ENCODE measurements at places on chromosomes 13 and 19. TPM values are rescaled to one million over a fixed set of nuclear protein-coding genes. Genes with fewer than 3 reads are reported as not detected.

- H3K27me3 ChIP-seq = peaks cover 16% of the 10 kb centered on the region
- no peak overlapping the region for H3K4me3 ChIP-seq
- no peak overlapping the region for H3K27ac ChIP-seq
- H3K36me3 ChIP-seq = no peaks in the 10 kb centered on the region
Measured at GRCh38 chr19:497491-497868, 1.2 kb downstream of the MADCAM1 start.

DNA sequence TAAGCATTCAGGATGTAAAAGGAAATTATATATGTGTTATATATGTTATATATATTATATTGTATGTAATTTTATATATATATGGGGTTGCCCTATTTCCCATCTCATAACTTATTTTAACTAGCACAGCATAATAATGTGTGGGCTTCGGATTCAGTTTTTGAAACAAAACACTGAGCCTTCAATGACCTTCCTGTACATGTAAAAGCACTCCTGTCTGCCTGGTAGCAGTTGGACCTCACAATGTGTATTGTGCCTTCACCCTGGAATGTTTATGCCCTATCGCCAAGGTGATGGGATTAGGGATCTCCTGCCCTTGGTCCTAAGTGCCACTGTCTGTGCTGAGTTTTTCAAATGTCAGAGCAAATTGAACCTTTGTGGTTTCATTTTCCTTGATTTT is 968.8 kb downstream of the TUBA3C start:
- no peak overlapping the region for H3K27ac ChIP-seq
- no peaks in the 10 kb centered on the region for H3K4me1 ChIP-seq
- DNase-seq = no peak
- H3K4me3 ChIP-seq = no peak overlapping the region
- no peaks in the 10 kb centered on the region for H3K27me3 ChIP-seq

- H3K27ac ChIP-seq = no peak overlapping the region
- H3K4me1 ChIP-seq = no peaks in the 10 kb centered on the region
- no peaks in the 10 kb centered on the region for H3K36me3 ChIP-seq
- no peak overlapping the region for H3K4me3 ChIP-seq
Measured at GRCh38 chr13:100470866-100471505, 117.6 kb downstream of the GGACT start.

GRCh38 chr13:24106429-24106828 is 54.1 kb upstream of the SPATA13 start:
- H3K27ac ChIP-seq = no peak overlapping the region
- no peak for DNase-seq
- H3K4me1 ChIP-seq = no peaks in the 10 kb centered on the region
- H3K36me3 ChIP-seq = no peaks in the 10 kb centered on the region
- no peaks in the 10 kb centered on the region for H3K27me3 ChIP-seq
- no peak overlapping the region for H3K4me3 ChIP-seq

- no peak overlapping the region for H3K27ac ChIP-seq
- no peak for DNase-seq
- H3K27me3 ChIP-seq = no peaks in the 10 kb centered on the region
- H3K4me3 ChIP-seq = no peak overlapping the region
- H3K36me3 ChIP-seq = no peaks in the 10 kb centered on the region
Measured at GRCh38 chr19:7638802-7639465, 2.0 kb downstream of the STXBP2 start.

- no peaks in the 10 kb centered on the region for H3K36me3 ChIP-seq
- no peak overlapping the region for H3K4me3 ChIP-seq
- H3K27ac ChIP-seq = no peak overlapping the region
- DNase-seq = no peak
- H3K27me3 ChIP-seq = no peaks in the 10 kb centered on the region
Measured at GRCh38 chr13:111549464-111549863, 229.0 kb downstream of the TEX29 start.

MUC16 gene
- total RNA-seq = under 0.01 TPM

DNA sequence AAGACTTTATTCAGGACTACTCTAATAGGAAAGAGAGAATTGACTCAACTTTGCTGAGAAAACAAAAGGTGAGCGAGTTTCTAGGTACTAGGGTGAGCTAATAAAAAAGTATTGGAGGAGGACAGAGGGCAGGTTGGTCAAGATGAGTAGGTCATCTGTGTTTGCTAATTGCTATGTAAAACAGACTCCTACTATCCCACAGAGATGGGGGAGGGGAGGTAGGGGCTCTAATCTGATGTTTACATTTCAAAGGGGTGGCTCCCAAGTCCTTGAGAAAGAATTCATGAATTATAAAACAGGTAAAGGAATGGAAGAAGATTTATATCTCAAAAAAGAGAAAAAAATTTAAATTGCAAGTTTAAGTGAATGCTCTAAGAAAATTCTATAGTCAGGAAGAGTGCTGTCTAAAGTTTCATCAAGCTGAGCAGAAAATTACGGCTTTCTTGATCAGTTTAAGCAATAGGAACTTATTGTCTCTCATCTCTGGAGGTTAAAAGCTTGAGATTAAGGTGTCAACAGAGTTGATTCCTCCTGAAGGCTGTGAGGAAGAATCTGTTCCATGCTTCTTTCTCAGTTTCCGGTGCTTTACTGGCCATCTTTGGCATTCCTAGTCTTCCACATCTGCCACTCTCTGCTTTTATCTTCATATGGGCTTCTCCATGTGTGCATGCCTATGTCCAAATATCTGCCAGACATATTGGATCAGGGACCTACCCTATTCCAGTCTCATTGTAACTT is 790.3 kb downstream of the SLITRK5 start:
- H3K36me3 ChIP-seq = no peaks in the 10 kb centered on the region
- no peak overlapping the region for H3K27ac ChIP-seq
- no peak overlapping the region for H3K4me3 ChIP-seq
- H3K27me3 ChIP-seq = no peaks in the 10 kb centered on the region

SYT5 gene
- total RNA-seq = not detected

DNA sequence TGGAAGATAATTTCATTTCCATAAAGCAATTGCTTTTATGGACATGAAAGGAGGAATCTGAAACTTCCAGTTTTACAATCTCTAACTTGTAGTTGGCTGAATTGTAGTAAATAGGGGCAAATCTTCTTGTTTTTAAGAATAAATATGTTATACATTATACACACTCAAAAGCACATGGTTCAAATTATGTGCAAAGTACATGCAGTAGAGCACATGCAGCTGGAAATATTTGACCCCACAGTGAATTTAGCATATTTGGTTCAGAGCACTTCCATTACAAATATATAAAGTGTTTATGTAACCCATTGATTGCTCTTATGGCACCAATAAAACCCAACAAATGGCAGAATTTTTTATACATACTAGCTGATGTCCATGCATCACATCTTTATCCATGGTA is 180.5 kb downstream of the IRS2 start:
- H3K36me3 ChIP-seq = no peaks in the 10 kb centered on the region
- no peak overlapping the region for H3K4me3 ChIP-seq
- DNase-seq = no peak
- no peaks in the 10 kb centered on the region for H3K4me1 ChIP-seq
- no peak overlapping the region for H3K27ac ChIP-seq

- H3K36me3 ChIP-seq = no peaks in the 10 kb centered on the region
- H3K27ac ChIP-seq = no peak overlapping the region
- no peaks in the 10 kb centered on the region for H3K4me1 ChIP-seq
Measured at GRCh38 chr13:85590231-85590931, 208.8 kb downstream of the SLITRK6 start.

NXNL1 gene
- total RNA-seq = not detected

DNA sequence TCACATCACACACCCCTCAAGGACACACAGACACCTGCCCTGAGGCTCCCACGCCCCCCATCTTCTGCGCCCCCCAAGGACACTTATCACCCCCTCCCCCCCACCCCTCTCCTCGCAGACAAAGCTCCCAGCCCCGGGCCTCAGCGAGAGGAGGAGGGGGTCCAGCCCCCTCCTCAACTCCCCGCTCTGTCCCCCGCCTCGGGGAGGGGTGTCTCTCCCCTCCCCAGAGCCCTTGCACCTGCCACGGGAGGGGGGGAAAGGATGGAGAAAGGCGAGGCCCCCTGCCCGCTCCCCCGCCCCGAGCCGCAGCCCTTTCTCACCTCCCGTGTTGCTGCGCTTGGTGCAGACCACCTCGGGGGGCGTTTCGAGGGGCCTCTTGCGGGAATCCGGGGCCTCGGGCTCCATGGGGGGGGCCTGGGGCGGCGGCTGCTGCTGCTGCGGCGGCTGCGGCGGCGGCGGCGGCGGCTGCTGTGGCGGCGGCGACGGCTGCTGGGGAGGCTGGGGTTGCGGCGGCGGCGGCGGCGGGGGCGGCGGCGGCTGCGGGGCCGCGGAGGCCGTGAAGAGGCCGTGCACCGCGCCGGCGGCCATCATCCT is 621 bp downstream of the NOVA2 start:
- no peak overlapping the region for H3K4me3 ChIP-seq
- peaks cover 16% of the 10 kb centered on the region for H3K4me1 ChIP-seq
- DNase-seq = no peak

ZNF506 gene
- 28.3 TPM for total RNA-seq

KIR3DL1 gene
- total RNA-seq = 0.11 TPM

ZNF723 gene
- not detected for total RNA-seq

BRME1 gene
- 8.2 TPM for total RNA-seq

GRCh38 chr13:68099631-68100030 is 869.5 kb upstream of the PCDH9 start:
- H3K27ac ChIP-seq = no peak overlapping the region
- H3K4me1 ChIP-seq = no peaks in the 10 kb centered on the region
- no peaks in the 10 kb centered on the region for H3K27me3 ChIP-seq

- no peaks in the 10 kb centered on the region for H3K36me3 ChIP-seq
- no peaks in the 10 kb centered on the region for H3K4me1 ChIP-seq
- H3K4me3 ChIP-seq = no peak overlapping the region
- no peaks in the 10 kb centered on the region for H3K27me3 ChIP-seq
- H3K27ac ChIP-seq = no peak overlapping the region
- no peak for DNase-seq
Measured at GRCh38 chr13:66410314-66410713, 819.8 kb downstream of the PCDH9 start.

TMEM221 gene
- not detected for total RNA-seq

FAM124A gene
- total RNA-seq = 0.13 TPM

DNA sequence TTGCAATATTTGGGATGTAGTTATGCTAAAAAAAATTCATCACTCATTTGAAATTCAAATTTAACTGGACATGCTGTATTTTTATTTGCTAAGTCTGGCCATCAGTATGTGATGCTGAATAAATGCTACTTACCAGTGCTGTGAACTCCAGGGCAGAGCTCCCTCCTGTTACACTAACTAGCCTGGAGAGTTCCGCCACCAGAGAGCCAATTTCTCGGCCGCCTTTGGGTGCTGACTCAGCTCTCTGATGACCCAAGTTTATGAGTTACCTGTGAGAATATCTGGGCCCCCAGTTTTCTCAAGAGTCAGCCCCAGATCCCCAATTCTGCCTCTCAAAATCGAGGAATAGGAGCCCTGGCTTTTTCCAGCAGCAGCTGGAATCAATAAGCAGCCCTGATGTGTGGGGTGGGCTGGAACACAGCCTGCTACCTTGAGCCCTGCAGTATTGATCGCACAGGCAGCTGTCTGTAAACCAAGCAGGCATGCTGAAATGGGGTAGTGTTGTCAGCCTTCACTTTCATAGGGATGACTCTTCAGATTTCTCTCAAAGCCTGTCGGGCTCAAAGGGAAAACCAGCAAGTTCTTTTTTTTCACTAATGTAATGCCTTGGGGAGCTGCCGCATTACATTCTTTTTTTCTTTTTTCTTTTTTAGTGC is 113.7 kb downstream of the DNAJC15 start:
- H3K4me3 ChIP-seq = no peak overlapping the region
- H3K36me3 ChIP-seq = no peaks in the 10 kb centered on the region
- no peaks in the 10 kb centered on the region for H3K4me1 ChIP-seq

GRCh38 chr13:30585748-30586262 is 31.9 kb upstream of the USPL1 start:
- no peaks in the 10 kb centered on the region for H3K36me3 ChIP-seq
- no peak for DNase-seq
- no peak overlapping the region for H3K4me3 ChIP-seq
- no peaks in the 10 kb centered on the region for H3K27me3 ChIP-seq

ELSPBP1 gene
- not detected for total RNA-seq

ELAVL3 gene
- total RNA-seq = not detected

DNA sequence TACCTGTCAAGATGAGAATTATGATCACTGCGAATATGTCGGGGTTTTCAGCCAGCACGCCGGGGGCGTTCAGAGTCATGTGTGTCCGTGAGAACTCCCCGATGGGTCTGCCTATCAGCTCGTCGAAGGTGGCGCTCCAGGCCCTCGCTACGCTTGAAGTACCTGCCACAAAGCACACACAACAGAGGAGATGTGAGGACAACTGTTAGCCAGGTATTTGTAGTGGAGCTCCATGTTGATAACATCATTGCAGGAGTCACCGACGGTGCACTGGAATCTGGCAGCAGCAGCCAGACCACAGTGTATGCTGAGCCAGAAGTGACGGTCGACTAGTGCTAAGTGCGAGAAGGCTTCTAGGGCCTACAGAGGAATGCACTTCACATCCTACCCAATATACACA is 62.7 kb downstream of the SLC7A1 start:
- H3K27ac ChIP-seq = no peak overlapping the region
- peaks cover 11% of the 10 kb centered on the region for H3K36me3 ChIP-seq
- no peak overlapping the region for H3K4me3 ChIP-seq
- no peak for DNase-seq
- H3K4me1 ChIP-seq = no peaks in the 10 kb centered on the region

VASP gene
- 154 TPM for total RNA-seq

- H3K4me1 ChIP-seq = no peaks in the 10 kb centered on the region
- H3K4me3 ChIP-seq = peak overlapping the region; percentile 50
- H3K36me3 ChIP-seq = no peaks in the 10 kb centered on the region
- peak; percentile 63 for DNase-seq
- H3K27ac ChIP-seq = no peak overlapping the region
- H3K27me3 ChIP-seq = no peaks in the 10 kb centered on the region
Measured at GRCh38 chr19:41706741-41707501, 1.5 kb upstream of the CEACAM5 start.

DNA sequence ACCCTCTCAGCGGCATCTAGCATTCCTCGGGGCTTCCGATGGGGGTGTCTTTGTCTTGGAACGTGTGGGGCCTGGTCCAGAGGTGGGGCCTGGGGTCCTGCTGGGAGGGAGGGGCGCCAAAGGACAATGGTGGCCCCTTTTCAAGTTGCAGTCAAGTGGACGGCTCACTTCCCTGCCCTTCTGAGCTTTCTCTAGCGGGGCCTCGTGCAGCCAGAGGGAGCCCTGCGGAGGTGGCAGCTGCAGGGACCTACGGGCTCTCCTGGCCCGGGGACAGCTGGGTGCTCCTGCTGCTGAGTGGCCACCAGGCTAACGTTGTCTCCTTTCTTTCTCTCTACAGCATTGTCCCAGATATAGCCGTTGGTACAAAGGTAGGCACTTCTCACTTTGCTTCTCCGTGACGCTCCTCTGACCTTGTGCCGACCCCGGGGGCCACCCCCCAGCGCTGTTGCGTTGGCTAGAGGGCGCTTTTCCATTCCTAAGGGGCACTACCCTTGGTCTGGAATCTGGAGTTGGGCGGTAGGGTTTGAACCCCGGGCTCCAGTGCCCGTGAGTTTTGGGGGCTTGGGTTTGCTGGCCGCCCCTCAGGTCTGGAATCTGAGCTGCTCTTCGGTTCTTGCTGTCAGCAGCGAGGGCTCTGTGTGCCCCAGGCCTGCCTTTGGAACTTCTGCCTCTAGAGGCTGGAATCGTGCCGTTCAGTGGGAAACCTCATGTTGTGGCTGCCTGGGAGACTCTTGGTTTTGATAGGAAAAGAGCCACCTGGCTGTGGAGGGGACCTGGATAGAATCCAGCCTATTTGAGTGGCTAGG is 2.0 kb downstream of the PTBP1 start:
- H3K27ac ChIP-seq = peak overlapping the region; percentile 81
- DNase-seq = no peak
- peaks cover 24% of the 10 kb centered on the region for H3K36me3 ChIP-seq
- H3K4me3 ChIP-seq = peak overlapping the region; percentile 68

ZNF491 gene
- total RNA-seq = 1.1 TPM

RAB4B gene
- 24.2 TPM for total RNA-seq

GRCh38 chr19:48403606-48404005 is 10.1 kb downstream of the GRIN2D start:
- H3K4me1 ChIP-seq = no peaks in the 10 kb centered on the region
- peak; percentile 50 for DNase-seq
- H3K27ac ChIP-seq = no peak overlapping the region

C19orf33 gene
- total RNA-seq = not detected
